Thyroid gland (tissue), 4 donors: ENCODE measurements at places on chromosomes 5 and 9.

- DNase-seq, result no peak
Measured at GRCh38 chr5:36066540-36067210, at the start of gene UGT3A2. Gene UGT3A2, minus strand, starts transcription at chr5:36066882. Its CDS starts 93 bp downstream, at chr5:36066789.

- no peak for DNase-seq
Measured at GRCh38 chr5:57495285-57496086, 12.9 kb upstream of the ACTBL2 start.

DNA sequence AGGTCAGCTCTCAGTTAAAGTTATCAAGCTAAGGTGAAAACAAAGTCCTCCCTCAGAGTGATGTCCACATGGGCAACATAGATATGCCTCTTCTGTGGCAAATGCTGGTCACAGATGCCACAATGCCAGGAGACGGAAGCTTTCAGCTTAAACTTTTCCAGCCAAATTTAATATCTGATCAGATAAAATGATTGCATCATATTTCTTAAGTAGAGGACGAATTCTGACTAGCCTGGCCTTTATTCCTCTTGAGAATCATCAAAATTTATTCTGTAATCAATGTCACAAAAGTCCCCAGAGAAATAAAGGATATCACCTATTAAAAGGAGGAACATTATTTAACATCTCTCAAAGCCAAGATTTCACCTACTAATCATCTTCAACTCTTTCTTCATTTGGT is 161.9 kb downstream of the MARCHF11 start:
- DNase-seq, result no peak

GRCh38 chr9:38010918-38011704 is 57.9 kb downstream of the SHB start:
- no peak for DNase-seq

GRCh38 chr9:109996936-109997580 is 210.9 kb downstream of the C9orf152 start:
- no peak for DNase-seq

- no peak for DNase-seq
Measured at GRCh38 chr5:107990881-107991810, 320.4 kb upstream of the EFNA5 start.

- no peak for DNase-seq
Measured at GRCh38 chr9:131720330-131720729, 19.5 kb downstream of the RAPGEF1 start.

- DNase-seq, result peak; percentile 35
Measured at GRCh38 chr5:73591102-73591695, 25.7 kb downstream of the UTP15 start.

- no peak for DNase-seq
Measured at GRCh38 chr9:27629425-27629824, 56.1 kb upstream of the C9orf72 start.

GRCh38 chr5:80466669-80467485 is 21.0 kb upstream of the FAM151B start:
- no peak for DNase-seq

DNA sequence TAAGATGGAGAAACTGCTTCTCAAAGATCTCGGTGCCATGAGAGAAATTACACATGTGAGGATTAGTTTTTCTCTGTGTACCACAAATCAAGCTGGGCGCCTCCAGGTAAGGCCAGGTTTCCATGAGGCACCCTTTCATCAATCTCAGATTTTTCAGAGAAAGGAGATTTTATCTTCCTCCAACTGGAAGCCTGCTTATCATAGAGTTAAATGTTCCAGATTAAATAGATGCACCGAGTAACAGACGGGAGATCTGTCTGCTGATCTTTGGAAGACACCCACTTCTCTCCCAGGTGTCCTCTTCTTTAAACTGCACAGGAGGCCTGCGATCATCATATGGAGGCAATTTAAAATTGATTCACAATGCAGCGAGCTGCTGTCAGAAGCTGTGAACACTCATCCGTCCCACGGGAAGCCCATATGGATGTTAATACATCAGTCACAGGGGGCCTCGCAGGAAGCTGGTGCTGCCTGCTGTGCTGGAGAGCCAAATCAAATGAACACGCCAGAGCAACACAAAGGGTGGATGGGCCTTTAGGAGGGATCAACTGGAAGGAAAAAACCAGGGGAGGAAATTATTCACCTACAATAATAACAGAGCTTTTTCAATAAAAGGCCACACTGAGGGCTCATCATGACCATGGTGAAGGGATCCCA is 93.3 kb downstream of the TLE1 start:
- no peak for DNase-seq

DNA sequence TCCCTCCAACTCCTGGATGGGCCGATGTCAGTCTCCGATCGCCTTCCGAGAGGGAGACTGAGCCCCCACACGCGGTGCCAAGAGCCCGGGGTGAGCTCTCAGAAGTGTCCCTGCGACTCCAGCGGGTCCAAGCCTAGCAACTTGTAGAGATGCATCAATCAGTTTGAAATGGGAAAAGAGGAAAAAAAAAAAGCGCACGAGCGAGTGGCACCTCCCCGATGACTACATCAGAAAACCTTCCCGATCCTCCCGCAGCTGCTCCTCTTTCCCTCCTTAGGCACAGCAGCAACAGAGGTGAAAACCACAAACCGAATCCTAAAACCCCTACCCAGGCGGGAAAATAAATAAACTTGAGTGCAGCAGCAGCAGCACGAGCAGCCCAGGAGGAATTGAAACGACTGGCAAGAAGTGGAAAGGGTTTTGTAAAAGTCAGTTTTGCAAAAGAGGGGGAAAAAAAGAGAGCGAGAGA is 1.0 kb upstream of the EFNA5 start:
- no peak for DNase-seq

DNA sequence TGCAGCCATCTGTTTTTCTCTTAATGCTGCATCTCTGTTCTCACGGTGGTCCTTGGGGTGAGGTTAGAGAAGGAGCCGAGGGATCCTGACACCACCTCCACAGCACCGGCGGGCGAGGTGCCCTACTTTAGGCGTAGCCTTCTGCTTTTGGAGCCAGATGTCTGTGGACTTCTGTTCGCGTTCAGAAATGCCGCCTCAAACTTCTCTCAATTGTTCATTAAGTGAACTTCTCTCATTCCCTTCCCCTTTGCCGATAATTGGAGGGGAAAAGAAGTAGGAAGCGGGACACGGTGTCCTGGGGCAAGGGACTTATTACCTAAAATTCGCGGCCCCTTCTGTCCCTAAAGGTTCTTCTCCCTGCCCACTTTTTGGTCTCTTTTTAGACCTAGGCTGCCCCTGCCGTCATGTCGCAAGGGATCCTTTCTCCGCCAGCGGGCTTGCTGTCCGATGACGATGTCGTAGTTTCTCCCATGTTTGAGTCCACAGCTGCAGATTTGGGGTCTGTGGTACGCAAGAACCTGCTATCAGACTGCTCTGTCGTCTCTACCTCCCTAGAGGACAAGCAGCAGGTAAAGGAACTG is 455 bp downstream of the KIF20A start:
- DNase-seq, result no peak

DNA sequence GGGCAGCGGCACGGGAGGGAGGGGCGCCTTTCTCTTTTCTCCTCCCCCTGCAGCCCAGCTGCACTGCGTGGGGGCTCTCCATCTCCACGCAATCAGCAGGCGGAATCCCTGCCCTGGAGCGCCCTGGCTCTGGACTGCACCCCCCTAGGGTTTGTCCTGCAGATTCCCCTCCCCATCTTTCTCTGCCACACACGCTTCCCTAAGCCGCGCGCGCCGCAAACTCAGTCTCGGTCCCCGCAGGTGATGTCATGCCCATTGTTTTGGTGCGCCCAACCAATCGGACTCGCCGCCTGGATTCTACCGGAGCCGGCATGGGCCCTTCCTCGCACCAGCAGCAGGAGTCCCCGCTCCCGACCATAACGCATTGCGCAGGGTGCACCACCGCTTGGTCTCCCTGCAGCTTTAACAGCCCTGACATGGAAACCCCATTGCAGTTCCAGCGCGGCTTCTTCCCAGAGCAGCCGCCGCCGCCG is at the start of gene KCNN2:
KCNN2 (plus strand) TSS at position 347 of the 473 bp plus-strand sequence; CDS start at position 417, 70 bp downstream.
- DNase-seq, result peak; percentile 39

- no peak for DNase-seq
Measured at GRCh38 chr9:23431459-23431858, 394.6 kb downstream of the ELAVL2 start.

- no peak for DNase-seq
Measured at GRCh38 chr9:99051851-99052250, 53.1 kb upstream of the TGFBR1 start.

- no peak for DNase-seq
Measured at GRCh38 chr5:38603691-38604090, 47.2 kb upstream of the LIFR start.

GRCh38 chr9:36559036-36559695 is 13.5 kb upstream of the MELK start:
- DNase-seq, result no peak

- no peak for DNase-seq
Measured at GRCh38 chr9:93261281-93261680, 77.3 kb downstream of the WNK2 start.

GRCh38 chr5:89707891-89708290 is 701.7 kb downstream of the CETN3 start:
- no peak for DNase-seq

DNA sequence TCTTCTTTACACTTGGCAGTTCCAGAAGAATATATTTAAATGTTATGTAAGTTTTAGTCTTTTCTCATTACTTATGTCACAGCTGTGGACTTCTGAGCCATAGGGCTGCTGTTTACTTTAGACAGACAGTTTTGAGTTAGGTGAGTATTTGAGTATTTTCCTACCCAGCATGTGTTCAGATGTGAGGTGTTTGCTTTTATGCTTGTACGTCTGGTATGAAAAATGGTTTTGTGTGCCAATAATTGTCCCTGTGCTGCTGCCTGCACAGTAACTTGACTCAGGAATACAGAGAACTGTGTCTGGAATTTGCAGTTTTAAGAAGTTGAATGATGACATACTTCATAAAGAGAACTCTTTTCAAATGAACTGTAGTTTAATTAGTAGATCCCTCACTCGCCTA is 20.8 kb downstream of the MEGF10 start:
- DNase-seq, result no peak

DNA sequence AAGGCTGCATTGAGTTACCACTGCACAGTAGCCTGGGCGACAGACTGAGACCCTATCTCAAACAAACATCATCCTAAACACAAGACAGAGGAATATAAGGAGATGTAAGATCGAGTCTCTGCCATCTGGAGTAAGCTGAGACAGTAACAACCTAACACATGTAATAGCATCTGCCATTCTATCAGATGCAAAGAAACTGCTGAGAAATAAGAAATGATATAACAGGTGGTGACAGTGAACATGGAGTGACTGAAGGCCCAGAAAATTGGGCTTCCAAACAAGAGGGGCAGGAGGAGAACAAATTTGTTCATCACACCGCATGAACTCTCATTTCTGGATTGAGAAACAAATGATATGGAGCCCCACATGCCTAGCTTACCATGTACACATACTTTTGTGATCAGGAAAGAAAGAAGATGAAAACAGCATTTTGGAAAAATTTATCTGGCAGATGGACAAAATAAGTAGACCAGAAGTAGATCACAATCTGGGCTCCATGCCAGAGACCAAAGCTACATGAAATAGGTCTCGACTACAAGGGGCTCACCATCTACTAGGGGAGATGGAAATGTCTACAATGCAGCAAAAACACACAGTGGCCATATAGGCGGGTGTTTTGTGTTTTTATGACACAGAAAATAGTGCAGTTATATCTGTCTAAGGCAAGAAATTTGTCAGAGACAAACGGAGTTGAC is 45.5 kb downstream of the ECPAS start:
- no peak for DNase-seq

DNA sequence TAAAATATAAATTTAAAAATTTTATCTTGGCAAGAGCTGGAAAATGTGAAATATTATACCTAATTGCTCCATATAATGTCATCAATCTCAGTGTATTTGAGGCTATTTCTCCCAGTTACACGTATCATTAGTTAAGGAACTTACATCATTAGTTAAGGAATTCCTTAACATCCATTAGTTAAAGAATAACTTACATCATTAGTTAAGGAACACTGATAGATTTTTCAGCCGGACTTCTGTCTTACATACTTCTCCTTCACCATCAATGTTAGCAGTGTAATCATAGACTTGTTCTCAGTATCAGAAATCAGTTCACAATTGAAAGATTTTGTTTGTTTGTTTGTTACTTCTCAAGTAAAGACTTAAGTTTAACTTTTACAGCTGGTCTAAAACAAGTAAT is 524.4 kb upstream of the CHD1 start:
- no peak for DNase-seq
